ENCODE measurements at places on chromosomes 1 and 21.

- peak; percentile 78 for DNase-seq
Observed at GRCh38 chr1:151130987-151131586, 15.3 kb downstream of the SEMA6C start.

DNA sequence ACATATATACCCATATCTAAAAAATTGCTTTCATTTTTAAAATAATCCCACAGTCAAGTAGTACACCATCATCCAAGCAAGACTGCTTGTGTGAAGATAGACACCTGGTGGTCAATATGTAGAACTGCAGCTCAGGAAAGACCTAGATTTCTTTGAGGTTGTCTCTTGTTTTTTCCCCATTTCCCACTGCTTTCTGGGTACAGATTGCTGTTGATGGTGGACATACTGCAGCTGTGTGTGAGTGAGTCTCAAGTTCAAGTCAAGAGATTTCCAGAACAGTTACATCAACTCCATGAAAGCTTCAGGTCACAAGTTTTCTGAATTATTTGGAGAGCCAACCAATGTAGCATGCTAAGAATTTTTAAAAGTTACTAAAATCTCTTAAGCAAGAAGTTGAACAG, 306.4 kb downstream of the DUSP10 start:
- no peak for DNase-seq

- no peak for DNase-seq
Observed at GRCh38 chr1:25128121-25128621, 104.1 kb downstream of the SYF2 start.

DNA sequence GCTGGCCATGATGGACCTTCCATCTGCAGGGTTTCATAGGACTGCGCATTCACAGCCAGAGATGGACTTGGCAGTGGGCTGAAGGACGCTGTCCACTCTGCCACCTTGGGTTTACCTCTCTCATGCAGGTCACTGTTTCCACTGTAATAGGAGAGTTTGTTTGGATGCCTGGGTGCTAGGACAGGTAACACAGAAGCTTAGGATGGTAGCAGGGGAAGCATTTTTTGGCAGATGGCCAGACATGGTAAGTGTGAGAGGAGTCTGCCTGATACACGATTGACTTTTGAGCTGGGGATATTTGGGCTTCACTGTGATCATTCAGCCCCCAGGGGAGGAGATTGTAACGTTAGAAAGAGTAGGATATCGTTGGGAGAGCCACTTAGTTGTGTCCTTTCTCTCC, 11.8 kb downstream of the PSEN2 start:
- DNase-seq = no peak

GRCh38 chr21:27145134-27145798, 178.4 kb upstream of the ADAMTS5 start:
- DNase-seq = no peak

DNA sequence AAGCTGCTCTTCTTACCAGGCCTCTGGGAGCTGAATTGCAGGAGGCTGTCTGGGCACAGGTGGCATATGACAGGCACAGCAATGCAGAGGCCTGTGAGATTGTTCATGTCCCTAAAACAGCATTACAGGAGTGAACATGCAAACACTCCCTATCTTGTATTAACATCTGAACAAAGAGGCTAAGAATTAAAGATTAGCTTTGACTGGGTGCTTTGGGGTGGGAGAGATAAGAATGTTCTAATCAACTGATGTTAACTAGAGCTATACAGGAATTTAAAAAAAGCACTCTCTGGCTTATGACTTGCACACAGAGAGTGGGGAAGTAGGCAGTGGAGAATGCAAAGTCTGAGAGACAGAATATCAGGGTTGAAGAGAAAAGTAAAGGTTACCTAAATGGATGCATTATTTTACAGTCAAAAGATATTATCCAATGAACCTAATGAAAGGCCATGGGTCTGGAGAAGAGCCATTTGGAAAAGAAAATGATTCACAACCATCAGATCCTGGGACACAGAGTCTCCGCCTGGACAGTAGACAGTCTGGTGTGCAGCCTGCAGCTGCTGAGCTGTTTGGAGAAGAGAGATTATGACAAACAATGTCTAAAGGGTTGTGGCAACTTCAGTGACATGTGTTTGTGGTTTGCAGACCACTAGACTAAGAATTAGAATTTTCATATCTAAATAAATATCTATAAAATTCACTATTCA, 20.2 kb downstream of the DPT start:
- DNase-seq = no peak

GRCh38 chr1:203934651-203935050, 73.3 kb downstream of the SNRPE start:
- no peak for DNase-seq

GRCh38 chr1:53410100-53410541, 49.1 kb upstream of the DMRTB1 start:
- no peak for DNase-seq

GRCh38 chr1:11523746-11524464, 45.0 kb downstream of the DISP3 start:
- no peak for DNase-seq

GRCh38 chr21:31505975-31506374, 153.5 kb upstream of the SOD1 start:
- no peak for DNase-seq

GRCh38 chr1:30600706-30601105, 122.7 kb downstream of the MATN1 start:
- no peak for DNase-seq

DNA sequence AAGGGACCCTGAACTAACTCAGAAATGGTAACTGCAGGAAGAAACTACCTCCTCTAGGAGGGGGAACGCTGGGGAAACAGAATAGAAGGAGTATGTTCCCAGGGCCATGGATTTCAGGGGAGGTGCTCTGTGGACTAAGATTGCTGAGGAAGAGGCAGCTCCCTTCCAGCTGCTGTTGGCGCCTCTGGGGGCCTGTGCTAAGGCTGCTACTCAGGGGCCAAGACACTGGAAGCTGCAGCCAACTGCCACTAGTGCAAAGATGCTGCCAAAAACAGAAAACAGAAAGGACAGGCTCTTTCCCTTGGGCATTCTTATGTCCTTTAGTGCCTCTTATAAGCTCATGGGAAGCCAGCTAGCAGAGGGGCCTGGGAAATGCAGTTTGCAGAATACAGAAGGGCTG, 58.0 kb upstream of the SGIP1 start:
- DNase-seq = no peak

- no peak for DNase-seq
Observed at GRCh38 chr1:79652426-79652825, 645.9 kb upstream of the ADGRL4 start.

GRCh38 chr1:36486439-36487335, 4.0 kb upstream of the CSF3R start:
- DNase-seq = no peak

DNA sequence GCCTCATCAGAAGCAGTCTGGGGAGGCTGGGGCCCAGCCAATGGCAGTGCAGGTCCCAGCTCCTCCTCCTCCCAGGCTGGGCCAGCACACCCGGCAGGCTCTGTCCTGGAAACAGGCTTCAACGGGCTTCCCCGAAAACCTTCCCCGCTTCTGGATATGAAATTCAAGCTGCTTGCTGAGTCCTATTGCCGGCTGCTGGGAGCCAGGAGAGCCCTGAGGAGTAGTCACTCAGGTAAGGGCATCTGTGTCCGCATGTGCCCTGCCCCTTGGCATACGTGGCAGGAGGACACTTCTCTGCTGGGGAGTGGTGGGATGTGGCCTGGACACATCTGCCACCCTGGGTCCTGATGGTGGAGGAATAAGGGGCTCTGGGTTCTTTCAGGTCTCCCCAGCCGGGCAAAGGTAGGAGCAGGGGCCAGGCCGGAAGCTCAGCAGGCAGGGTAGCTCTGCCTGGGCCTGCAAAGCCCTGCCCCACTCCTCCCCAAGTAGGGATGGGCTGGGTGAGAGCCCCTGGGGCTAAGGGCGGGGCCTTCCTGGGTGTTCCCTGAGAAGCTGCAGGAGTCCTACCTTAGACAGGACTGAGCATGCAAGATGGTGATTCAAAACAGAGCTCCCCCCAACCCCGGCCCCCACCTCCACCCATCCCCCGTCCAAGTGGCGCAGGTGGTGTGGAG, at the start of gene GJB5:
Gene GJB5, plus strand, starts transcription at position 84 of the 674 bp plus-strand sequence. CDS start 2,284 bp downstream, outside the sequence.
- no peak for DNase-seq

DNA sequence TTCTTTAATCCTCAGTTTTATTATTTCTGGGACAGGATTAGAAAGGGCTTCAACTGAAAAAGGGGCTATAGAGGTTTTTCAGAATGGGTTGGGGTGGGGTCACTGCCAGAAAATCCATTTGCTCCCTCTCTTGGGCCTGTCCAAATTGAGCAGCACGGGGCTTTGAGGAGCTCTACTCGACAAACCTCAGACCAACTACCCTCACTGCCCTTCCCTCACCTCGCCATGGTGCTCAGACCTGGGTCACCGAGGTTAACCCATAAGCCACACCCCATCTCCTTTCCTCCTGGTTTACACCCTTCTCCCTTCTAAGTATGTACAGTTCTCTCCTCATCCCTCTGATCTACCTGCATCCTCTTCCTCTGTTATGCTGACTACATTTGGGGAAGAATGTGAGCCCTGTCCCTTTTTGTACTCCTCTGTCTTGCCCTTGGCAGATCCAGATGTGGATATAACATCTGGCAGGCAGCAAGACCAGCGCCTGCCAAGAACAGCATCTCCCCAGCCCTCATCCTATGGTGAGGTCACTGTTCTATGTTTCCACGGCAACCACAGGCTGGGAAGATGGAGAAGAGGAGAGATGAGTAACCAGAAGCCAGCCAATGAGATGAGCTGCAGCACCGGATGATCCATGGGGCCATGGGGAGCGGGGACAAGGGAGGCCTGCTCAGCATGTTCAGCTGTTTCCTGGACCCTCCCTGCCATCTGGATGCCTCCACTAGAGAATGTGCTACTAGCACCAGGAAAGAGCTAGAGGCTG, 3.7 kb upstream of the FABP3 start:
- no peak for DNase-seq

DNA sequence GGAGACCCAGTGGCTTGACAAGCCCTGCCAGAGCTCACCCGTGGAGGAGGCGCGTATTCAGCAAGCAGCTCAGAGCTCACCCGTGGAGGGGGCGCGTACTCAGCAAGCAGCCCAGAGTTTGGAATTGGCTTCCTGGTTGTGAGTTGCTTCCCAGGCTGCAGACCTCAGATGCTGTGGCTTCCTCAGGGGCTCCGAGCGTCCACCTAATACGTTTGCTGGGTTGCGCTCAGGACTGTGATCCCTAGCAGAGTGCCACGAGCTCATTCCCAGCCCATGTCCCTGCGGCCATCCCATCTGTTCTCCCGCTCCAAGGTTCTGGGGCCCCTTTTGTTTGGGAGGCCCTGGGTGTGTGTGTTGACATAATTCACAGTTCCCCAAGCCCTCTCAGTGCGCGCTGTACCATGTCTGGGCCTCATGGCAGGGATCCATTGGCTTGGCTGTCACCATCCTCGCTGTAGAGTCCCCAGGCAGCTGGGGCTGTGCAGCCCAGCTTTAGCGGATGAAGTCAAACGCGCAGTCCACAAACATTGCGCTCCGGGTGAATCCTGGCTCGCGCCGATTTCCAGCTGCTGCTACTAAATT, 3.6 kb downstream of the AJAP1 start:
- no peak for DNase-seq

DNA sequence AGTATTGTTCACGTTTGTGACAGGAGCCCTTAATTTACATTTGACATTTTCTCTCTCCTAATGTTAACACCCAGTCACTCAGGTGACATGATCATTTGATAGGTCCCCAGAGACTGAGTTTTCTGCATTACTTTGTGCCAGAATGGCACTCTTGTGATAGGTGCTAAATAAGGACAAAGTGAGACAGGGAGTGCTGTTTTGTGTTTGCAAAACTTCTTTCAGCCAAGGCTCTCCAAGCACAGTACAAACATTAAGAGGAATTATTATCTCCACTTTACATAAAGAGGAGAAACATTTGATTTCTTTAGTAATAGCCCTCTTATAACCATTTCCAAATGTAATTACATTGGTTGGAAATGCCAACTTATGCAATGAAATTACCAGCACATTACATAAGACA, 355.2 kb downstream of the NTNG1 start:
- no peak for DNase-seq

DNA sequence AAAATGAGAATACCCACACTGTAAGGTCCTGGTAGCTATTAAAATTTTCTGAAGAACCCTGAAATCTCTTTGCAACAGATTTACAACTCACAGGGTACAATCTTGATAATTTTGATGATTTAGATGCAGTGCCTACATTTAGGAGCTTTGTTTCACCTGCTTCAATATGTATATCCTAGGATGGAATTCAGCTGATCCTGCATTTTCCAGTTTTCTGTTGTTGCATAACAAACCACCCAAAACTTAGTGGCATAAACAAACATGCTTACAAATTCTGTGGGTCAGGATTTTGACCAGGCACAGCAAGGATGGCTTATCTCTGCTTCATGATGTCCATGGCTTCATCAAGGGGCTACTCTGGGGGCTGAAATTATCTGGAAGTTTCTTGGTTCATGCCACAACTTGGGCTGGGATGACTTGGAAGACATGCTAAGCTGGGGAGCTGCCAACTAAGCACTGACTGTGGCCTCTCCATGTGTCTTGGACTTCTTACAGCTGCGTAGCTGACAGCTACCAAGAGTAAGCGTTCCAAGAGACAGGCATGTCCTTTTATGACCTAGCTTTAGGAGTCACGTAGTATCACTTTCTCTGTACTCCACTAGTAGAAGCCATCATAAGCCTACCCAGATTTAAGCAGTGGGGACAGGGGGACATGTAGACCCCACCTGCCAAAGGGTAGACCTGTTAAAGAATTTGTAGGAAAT, 108.5 kb downstream of the CACHD1 start:
- no peak for DNase-seq

GRCh38 chr1:160685266-160685665, 26.4 kb downstream of the CD48 start:
- DNase-seq = no peak

GRCh38 chr1:239511875-239512274, 125.5 kb downstream of the CHRM3 start:
- DNase-seq = no peak

DNA sequence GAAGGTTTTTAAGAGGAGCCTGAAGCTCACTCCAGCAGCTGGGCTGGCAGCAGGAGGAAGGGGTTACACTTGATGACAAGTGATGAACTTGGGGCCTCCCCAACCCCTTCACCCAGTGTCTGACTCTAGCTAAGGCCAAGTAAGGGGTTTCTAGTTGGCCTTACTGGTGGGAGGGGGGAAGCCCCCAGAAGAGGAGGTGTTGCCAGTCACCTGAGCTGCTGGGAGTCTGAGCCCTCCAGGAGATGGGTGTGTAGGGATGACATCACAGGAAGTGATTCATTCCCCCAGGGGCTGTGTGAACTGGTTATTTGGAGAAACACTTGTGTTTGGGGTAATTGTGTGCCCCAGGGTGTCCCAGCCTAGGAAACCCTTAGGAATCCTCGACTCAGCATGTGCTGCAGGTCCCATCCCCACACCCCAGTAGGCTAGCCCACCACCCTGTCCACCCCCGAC, 3.1 kb downstream of the PADI1 start:
- peak; percentile 18 for DNase-seq

DNA sequence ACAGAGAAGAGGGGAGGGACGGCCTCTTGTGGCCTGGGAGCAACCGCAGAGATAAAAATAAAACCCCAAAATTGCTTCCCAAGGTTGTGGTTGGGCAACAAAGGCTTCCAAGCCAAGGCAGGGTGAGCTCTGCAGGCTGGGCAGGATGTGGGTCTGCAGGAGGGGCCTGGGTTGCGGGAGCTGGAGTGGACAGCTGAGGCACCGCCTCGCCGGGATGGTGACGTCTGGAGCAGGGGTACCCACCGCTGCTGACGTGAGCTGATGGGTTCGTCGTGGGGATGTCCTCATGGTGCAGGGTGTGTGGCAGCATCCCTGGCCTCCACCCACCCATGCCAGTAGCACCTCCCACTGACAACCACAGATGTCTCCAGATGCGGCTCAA, 3.7 kb downstream of the AURKAIP1 start:
- no peak for DNase-seq
